ENCODE measurements at places on chromosomes 5 and 9.
A peak's percentile ranks its signal among the peaks of the same experiment; 100 is the strongest.

DNA sequence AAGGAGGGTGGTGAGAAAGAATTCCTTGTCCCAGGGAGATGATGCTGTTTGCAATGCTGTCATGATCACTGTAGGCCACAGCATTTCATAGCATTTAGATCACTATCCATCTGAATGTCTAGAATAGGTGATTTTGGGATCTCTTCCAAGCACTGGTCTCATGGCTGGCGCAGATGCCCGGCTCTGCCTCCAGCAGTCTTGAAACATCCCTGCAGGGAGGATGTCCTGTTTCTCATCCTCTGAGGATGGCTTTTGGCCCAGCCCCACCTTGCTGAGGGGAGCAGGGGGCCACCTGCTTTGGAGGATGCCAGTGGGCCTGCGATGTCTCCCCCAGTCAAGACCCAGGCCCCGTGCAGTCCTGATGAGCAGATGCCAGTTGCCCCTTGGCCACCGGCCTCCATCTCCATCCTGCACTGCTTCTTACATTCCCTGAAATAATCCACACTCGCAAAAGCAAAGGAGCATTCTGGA is 63.5 kb upstream of the GARNL3 start:
- no peak for DNase-seq

- no peak for DNase-seq
Measured at GRCh38 chr5:1152156-1152555, 40.3 kb upstream of the SLC12A7 start.

DNA sequence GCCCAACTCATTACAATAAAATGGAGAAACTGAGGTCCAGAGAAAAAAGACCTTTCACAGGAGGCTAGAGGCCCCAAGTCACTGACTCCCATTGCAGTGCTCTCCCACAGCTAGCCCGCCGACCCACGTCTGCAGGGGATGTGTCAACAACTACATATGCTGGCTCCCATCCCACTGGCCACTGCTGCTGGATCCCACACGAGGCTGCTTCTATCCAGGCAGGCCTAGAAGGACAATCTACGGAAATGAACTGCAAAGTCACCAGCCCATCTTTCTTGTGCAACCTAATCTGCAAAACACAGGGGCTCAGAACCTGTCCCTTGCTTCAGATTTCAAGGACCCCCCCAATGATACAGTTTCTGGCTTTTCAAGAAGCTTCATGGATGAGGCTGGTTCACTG is 24.0 kb downstream of the RAPGEF1 start:
- DNase-seq, result no peak

DNA sequence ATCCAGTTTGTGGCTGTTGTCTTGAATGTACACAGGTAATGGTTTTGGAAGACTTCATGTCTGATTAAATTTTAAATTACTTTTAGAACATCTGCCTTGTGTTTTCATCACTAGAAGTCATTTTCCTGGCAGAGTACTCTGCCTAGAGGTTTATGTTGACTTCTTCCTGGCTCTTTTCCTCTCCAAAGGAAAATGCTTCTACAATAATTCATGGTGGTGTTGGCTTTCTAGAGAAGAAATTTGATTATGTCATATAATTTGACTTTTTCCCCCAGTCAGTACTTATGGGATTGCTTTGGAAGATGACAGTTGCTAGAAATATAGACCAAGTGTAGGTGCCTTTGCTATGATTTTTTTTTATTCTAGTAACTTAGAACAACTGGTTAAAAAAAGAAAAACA is 46.8 kb downstream of the F2RL2 start:
- no peak for DNase-seq

GRCh38 chr5:172415362-172416275 is 38.7 kb downstream of the SH3PXD2B start:
- DNase-seq, result no peak

GRCh38 chr5:14246350-14247053 is 103.4 kb downstream of the TRIO start:
- no peak for DNase-seq

- no peak for DNase-seq
Measured at GRCh38 chr5:172849606-172850453, 15.8 kb downstream of the ERGIC1 start.

- no peak for DNase-seq
Measured at GRCh38 chr5:39661026-39661779, 236.4 kb upstream of the DAB2 start.

GRCh38 chr9:126985870-126986498 is 71.4 kb downstream of the RALGPS1 start:
- DNase-seq, result peak; percentile 52

DNA sequence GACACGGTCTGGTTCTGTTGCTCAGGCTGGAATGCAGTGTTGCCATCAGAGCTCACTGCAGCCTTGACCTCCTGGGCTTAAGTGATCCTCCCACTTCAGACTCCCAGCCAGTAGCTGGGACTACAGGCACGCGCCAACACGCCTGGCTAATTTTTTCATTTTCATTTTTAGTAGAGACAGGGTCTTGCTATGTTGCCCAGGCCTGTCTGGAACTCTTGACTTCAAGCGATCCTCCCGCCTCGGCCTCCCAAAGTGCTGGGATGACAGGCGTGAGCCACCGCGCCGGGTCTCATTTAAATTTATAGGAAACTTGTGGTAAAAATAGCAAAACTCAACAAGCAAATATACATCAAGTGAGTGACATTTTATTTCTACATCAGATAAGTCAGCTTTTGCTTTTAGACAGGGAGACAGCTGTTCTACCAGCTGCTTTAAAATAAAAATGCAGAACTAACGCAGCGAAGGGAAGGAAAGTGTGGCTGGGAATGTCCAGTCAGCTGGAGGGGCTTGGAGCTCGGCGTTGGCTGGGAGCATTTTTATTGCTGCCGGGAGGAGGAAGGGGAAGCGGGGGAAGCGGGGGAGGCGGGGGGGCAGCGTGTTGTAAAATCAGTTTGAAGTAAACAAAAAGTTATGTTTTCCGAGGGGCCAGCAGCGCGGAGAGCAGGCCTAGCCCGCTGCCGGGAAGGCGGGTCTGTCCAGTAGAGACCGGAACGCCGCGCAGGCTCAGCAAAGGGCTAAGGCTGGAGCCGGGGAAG is 707 bp upstream of the ZFYVE16 start:
- DNase-seq, result no peak

DNA sequence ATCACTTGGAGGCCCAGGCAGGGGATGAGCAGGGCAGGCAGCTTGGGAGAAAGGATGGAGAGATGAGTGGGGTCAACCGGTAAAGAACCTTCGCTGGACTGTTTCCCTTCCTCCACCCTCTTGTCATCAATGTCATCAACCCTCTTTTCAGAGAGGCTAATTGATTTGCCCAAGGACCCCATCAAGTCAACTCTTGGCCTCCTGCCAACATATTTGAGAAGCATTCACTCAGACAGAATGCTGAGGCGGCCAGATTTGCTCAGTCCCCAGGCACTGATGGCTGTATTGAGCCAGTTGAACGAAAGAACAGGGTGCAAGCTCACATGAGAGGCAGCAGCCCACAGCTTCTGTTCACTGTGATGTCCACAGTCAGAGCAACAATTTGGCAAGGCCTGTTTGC is 193.5 kb downstream of the RFK start:
- DNase-seq, result no peak

DNA sequence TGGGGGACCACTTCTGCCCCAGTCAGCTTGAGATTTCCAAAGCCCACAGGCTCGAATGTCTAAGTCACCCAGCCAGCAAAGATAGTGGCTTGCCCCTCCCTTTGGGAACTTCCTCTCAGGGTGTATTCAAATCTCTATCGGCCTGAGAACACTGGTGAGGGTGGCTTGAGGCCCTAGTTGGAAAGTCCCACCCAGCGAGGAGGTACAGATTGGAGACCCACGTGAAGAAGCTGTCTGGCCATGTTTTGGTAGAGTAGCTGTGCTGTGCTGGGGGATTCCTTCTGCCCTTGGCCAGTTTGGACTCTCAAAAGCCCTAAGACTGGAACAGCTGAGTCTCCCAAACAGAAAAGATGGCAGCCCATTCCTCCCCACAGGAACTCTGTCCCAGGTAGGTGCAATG is 172.7 kb upstream of the RIOK2 start:
- no peak for DNase-seq

DNA sequence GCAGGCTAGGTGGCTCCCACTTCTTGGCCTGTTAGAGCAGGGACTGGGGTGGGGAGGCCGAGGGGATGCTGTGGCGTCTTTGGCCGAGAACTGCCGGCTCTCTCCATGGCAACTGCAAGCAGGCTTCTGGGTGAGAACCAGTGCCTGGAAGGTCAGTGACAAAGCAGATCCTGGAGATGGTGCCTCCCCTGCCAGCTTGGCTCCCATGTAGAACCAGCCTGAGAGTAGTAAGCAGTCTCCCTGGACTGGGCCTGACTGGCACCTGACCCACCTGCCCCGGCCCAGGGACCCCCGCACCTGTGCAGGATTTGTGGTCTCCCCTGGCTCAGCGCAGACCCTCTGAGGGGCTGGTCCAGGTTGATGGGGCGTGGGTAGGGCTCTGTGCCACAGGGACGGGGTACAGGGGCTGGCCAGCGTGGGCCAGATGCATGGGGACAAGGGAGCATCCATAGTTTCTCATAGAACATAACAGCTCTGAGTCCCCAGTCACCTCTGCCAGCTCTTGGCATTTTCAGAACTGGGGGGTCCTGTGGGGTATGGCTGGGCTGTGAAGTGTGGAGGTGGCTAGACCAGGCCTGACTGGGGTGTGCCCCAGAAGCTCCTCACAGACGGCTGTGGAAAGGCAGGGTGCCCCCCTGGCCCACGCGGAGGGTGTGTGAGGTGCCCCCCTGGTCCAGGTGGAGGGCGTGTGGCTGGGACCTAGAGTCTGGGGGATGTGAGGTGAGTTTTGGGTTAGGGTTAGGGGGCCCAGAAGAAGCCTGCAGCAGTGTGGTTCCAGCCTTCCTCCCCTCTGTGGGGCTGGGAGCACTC is 22.2 kb downstream of the CACNA1B start:
- no peak for DNase-seq

DNA sequence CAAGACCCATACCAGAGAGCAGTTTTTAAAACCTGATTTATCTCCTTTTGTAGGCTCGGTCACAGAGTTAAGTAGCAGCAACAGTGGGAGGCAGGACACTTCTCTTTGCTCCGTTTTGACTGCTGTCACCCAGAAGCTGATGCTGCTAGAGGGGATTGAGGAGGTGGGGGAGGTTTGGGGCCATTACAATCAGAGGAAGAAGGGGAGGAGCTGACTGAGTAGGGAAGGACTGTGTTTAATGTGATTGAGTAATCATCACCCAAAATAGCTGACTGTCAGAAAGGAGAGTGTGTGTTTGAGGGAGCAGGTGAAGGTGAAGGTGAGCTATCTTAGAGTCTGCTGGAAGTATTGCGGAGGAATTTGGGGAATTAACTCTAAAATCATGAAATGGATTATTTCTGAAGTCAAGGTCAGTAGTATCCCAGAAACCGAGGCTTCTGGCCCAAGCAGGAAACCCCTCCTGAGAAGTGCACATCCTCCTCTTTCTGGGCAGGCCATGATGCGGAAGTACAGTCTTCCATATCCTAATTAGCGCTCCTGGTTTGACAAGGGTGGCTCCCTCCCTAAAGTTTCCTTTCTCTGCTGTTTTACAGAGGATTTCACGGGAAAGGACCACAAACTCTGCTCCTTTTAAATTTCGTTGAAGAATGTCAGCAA is 214.9 kb downstream of the PLK2 start:
- no peak for DNase-seq

GRCh38 chr5:122101636-122102285 is 23.7 kb upstream of the LOX start:
- no peak for DNase-seq

DNA sequence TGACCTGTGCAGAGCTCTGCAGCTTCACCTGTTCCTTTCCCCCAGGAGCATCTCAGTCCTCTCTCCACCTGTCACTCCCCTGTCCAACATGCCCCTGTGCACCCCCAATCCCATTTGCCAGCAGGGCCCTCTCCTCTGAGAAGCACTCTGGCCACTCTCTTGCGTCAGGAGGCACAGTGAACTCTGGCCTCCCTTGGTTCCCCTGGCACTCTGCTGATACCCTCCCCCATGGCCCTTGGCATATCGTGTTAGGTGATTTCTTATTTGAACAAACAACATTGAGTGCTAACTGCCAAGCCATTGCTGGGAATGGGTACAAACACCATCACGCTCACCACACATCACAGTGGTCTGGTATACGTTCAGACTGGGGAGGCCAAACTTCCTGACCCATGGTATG is 20.9 kb upstream of the TNIP1 start:
- DNase-seq, result no peak

GRCh38 chr9:125626187-125626586 is 80.8 kb downstream of the MAPKAP1 start:
- DNase-seq, result no peak

DNA sequence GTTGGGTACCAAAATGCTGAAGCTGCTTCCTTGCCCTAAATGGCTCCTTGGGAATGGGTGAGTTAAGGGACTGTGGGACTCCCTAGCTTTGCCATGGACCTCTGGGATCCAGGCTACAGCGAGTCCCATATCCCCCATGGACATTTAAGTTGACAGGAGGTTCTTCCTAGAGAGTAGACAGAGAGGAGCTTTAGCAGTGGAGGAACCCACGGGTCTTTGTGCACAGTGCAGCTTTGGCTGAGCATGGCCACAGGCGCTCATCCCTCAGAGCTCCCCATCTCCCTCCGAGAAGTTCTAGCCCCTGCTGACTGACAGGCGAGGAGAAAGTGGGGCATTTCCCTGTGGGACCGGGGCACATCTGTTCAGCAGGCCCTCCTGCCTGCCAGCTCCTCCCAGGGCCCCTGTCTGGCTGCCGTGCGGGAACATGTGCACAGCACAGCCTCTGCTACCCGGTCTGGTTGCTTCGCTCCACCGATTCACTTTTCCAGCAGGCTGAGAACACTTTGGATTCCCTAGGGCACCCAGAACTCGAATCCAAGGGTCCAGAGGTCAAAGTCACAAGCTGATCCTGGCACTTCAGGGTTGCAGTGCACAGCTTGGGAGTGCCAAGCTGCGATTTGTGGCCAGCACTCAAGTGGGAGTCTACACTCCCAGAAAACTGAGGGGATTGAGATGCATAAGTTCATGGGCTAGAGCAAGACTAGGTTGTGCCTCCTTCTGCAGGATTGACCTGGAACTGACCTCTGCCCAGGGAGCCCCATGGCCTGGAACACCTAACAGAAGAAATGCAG is 40.6 kb upstream of the DMRTA1 start:
- no peak for DNase-seq

GRCh38 chr5:35230038-35230611 is at the start of gene PRLR:
Gene PRLR, minus strand, starts transcription at chr5:35230487. Its CDS starts 140,867 bp downstream, at chr5:35089620.
- no peak for DNase-seq

- DNase-seq, result no peak
Measured at GRCh38 chr9:32596936-32597335, 24.0 kb upstream of the NDUFB6 start.

GRCh38 chr5:81820863-81821262 is 70.0 kb upstream of the SSBP2 start:
- no peak for DNase-seq

- no peak for DNase-seq
Measured at GRCh38 chr9:90432951-90433350, 209.7 kb downstream of the DIRAS2 start.

DNA sequence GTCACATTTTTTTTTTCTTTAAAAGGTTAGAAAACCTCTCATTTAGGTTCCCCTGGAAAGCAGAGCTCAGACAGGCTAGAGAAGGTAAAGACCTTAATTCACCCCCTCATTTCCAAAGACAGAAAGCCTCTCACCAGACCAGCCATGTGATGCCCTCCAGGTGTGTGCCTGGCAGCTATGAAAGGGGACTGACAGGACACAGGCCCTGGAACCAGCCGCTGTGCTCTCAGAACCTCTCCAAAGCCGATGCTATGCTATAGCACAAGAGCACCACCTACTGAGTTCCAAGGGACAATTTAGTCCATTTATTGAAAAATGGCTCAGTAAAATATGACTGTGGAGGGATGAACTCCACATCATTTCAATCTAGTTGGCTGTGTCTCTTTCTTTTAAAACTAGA is 48.8 kb downstream of the FANCC start:
- DNase-seq, result no peak

GRCh38 chr9:86368871-86369521 is 14.8 kb upstream of the TUT7 start:
- no peak for DNase-seq

Data from KG1 (cell line).